ENCODE measurements at places on chromosomes 3 and 15.

- no peak for DNase-seq
Measured at GRCh38 chr15:100005013-100005412, 271.8 kb upstream of the LYSMD4 start.

- DNase-seq, result no peak
Measured at GRCh38 chr15:96262097-96262496, 68.4 kb upstream of the NR2F2 start.

DNA sequence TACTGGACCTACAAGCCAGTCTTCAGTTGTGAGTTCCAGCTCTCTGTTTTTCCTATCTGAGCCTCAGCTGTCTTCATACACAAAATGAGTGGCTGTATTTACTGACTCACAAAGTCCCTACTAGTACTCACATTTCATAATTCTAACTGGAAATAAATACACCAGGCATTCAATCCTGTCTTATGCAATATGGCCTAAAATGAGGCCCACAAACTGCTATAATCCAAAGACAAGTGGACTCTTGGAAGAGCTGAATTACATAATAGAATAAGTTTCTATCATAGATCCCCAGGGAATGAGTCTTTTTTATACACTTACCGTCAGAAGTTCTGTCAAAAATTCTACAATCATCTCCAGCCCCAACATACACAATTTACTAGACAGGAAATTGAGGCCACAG is 211.9 kb downstream of the LRRN1 start:
- DNase-seq, result no peak

GRCh38 chr3:100561459-100562158 is 47.8 kb upstream of the ADGRG7 start:
- DNase-seq, result no peak

- no peak for DNase-seq
Measured at GRCh38 chr15:74167891-74168331, 5.6 kb upstream of the ISLR start.

DNA sequence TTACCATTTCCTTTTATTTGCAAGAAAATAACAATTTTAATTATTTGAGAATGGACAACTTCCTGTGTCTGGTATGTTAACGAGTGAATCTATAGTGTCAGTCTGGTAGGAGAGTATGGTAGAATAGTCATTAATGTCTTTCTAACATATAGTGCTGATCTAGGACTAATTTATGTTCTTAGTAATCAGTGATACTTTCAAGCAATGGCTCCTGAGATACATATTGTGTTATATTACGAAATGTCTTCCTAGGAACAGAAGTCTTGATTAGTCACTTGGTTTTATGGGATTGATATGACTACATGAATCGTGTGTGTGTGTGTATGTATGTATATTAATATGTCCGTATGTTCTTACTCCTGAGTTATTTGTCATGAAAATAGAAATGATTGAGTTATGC is 66.6 kb upstream of the PAQR5 start:
- DNase-seq, result no peak

- DNase-seq, result no peak
Measured at GRCh38 chr15:45183511-45183910, 4.3 kb downstream of the SHF start.

- no peak for DNase-seq
Measured at GRCh38 chr3:98563661-98564281, 29.6 kb downstream of the CPOX start.
